ENCODE measurements at places on chromosomes 7 and 10.

GRCh38 chr10:4395731-4396130, 430.3 kb upstream of the AKR1E2 start:
- no peak for DNase-seq

DNA sequence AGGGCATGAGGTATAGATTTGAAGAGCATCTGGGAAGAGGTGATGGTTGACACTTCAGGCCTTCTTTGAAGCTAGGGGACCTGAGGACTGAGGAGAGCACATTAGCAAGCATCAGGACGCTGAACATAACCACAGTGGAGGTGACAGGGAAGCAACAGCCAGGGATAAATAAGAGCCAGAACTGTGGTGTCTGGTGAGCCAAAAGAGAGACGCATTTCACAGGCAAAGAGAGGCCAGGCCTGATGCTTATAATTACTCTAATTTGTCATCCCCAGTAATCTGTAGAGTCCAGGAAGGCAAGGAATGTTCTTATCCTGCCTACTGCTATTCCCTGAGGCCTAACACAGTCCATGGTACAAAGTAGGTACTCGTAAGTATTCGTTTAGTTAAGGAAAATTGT, 10.4 kb upstream of the FAS start:
- no peak for DNase-seq

DNA sequence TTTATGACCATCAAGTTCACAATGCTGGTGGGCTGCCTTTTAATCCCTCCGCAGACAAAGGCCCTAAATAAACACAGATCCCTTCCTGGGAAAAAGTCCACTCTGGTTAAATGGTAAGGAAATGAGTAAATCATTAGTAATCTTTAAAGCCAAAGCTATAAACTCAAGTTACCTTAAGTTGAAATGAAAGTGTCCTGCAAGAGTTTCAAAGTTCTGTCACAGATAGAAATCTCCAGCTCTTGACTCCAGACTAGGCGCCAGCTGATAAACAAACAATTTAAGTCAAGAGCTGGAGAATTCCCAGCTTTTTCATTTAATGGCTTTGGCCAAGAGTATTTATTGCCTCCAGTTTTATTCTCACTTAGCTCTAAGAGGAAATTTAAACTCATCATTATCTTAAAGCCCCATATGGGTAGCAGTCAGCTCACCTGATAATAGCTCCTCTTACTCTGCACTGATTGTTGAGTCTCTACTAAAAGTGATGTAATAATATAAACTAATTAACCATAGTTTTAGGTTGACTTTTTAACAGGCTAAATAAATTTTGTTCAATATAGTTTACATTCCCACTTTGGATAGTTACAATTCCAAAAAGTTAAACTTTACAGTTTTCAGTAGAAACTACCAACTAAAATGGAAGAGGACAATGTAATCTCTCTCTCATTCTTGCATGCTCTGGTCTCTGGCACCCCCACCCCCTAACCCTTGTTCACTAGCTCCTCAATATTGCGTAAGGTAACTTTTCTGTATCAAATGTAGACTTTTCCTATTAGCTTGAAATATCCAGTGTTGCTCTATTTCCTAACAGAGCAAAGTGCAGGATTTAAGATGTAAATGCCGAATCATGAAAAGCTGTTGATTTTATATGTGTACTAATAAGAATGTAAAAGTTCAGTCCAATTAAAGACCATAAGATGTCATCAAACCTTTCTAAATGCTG, 56.1 kb downstream of the HIBADH start:
- no peak for DNase-seq

DNA sequence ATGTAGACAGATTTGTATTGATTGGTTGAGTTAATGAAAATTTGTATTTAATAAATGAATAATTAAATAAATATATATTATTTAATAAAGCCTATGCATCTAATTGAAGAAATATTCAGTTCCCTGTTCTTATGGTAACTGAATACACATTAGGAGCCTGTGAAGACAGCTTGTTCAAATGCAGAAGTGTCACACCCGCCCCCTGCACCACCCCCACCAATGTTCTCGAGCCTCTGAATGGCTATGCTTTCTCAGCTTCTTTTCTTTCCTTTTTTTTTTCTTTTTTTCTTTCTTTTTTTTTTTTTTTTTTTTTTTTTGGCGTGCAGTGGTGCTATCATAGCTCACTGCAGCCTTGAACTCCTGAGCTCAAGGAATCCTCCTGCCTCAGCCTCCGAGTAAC, 38.3 kb upstream of the PARD3 start:
- DNase-seq, result no peak

DNA sequence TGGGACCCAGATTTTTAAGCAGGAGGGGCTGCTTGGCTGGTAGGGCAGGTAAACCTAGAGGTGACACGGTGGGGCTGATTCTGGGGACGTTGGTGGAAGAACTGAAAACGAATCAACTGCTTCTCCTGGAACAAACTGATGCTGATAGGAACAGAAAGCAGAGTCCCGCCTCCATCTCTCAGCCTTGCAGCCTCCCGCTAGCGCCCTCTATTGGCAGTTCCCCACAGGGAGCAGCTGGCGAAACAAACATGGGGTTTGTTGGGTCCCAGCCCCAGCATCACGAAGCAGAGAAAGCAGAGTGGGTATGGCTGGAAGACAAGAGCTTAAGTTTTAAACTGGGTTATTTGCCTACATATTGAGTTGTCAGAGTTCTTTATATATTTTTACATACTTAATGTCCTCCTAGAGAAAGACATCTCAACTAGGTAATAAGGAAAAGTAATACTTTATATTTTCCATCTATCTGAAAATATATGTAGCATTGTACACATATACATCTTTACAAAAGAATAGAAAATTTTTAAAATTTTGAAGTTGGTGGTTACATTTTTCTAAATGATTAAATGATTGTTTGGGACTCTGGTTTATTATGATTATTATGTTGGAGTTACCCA, 42.3 kb upstream of the FOXI2 start:
- DNase-seq, result peak; percentile 30

DNA sequence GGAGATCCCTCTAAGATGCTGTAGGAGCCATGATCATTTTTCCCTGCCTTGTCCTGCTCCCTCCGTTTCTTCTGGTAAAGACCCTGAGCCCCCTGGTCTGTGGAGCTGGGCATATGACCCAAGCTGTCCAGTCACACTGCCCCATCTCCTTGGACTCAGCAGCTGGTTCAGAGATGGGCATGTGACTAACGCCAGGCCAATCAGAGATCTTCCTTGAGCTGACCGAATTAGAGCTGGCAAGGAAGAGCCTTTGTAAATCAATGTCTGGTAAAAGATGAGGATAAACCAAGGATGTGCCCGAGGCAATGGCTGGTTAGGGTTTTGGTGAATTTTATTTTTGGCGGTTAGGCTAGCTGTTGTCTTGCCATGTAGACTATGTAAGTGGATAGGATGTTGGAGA, 173.3 kb downstream of the LCOR start:
- no peak for DNase-seq

DNA sequence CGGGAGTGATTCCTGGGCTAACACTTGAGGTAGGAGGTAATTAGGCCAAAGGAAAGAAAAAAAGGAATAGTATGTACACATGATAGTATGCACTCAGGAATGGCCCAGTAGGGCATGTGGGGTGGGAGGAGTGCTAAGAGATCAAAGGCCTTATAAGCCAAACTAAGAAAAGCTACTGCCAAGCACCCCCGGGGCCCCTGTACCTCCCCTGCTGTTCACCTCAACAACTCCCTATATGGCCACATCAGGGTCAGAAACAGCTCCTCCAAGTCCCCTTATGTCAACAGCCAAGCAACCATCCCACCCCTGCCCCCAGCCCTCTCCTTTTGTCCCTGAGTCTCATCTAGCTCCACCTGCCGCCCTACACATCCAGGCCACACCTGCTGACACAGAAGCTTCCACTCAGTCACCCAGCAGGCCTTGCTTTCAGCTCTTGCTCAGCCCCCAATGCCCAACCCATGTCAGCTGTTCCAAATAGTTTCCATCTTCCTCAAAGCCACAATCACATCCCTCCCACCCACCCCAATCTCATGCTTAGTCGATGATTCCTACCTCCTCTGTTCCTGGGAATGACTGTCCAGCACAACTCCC, 80.2 kb downstream of the SORBS1 start:
- no peak for DNase-seq

DNA sequence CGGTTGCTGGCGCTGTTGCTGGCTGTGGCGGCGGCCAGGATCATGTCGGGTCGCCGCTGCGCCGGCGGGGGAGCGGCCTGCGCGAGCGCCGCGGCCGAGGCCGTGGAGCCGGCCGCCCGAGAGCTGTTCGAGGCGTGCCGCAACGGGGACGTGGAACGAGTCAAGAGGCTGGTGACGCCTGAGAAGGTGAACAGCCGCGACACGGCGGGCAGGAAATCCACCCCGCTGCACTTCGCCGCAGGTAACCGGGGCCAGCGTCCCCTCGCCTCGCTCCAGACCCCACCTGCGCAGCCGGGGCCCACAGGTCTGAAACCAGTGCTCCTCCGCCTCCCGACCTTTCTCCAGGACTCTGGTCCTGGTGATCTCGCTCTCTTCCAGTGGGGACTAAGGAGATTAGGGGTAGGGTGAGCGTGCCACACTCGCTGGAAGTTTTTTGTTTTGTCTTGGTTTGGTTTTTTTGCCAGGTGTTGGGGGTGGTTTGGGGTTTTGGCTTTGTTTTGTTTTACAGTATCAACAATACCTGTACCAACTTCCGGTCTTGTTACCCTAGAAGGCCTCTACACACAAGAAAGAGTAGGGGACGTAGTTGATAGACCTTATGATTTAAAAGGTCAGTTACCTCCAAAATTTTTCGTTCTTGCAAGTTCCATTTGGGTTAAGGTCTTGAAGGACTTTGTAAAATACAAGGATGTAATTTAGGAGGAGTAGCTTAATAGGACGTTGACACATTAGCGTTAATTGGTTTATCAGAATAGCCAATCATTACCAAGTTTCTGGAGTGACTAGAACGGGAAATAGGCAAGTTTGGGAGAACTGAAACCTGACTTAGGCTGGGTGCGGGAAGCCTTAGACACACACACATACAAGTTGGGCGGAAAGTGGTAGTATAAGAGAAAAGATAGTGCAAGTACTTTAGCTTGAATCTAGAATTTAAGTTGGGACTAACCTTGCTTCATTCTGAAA, 704 bp downstream of the TNKS2 start:
- DNase-seq, result no peak

GRCh38 chr10:182441-183201, 47.4 kb downstream of the ZMYND11 start:
- no peak for DNase-seq

- DNase-seq, result no peak
These were observed 27.9 kb upstream of the BNIP3 start for GRCh38 chr10:132009575-132009974.

DNA sequence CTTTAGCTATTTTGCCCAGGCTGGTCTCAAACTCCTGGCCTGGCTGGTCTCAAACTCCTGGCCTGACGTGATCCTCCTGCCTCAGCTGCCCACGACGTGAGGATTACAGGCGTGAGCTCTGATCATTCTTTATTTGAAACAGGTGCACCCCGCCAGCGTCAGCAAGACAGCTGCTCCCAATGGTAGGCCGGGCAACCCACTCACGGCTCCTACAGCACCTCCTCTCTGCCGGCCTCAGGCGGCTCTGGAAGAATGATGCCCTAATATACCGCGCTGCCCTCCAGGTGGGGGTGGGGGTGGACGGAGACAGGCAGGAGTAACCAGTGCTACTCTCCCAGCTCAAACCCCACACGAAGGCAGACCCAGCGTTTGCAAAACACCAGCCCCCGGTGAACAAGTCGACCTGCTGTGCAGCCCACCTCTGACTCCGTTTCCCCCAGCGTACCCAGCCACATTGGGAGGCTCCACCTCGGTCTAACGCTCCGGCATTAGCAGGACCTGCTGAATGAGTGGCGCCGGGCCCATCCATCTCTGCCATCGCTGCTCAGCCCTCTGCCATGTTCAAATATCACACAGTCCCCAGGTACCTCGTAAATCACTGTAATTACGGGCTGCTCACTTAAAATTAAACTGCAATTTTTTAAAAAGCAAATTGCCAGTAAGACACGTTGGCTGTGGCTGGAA, 148.6 kb downstream of the ELFN1 start:
- no peak for DNase-seq

- no peak for DNase-seq
These were observed 595.0 kb downstream of the ARL4A start for GRCh38 chr7:13282377-13282980.

DNA sequence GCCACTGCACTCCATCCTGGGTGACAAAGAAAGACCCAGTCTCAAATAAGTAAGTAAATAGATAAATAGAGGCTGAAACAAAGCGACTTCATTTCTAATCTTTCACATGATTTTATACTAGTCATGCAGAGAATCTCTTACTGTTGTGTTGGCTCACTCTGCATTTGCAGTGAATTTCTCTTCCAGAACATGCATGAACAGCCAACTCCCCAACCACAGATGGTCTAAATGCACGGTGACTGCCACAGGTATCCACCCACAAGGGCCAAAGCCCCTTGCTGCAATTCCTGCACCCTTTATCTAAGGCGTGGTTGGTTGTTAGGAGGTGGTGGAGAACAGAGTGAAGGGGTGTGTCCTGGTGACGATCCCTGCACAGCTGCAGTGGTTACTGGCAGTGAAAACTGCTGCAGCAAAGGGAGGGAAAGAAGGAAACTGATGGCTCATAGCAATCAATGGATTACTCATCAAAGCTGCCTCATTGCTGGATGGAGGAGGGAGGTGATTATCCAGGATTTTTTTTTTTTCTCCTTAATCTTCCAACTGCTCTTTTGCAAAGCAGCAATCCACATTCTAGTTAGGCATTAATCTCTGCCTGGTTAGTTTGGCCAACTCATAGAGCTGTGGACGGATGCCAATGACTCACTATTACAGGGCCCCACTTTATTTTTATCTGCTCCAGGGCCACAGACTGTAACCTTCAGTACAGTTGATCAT, 50.6 kb downstream of the PRTFDC1 start:
- DNase-seq, result no peak

GRCh38 chr10:81575036-81575435, 300.0 kb upstream of the NRG3 start:
- DNase-seq, result no peak

DNA sequence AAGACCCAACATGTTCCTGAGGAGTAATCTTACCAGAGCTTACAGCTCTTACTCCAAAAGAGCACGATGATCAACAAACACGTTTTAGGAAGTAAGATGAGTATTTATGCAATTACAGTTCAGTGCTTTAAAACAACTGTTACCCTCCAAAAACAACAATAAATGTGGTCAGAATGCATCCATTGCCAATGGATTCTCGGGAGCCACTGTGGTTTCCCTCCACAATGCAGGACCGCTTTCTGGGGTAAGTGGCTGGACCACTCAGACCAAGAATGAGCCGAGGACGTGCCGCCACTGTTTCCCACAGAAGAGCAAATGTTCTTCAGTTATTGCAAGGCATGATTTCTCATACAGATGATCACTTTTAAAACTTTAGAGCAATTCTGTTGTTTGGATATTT, 232.3 kb upstream of the MKLN1 start:
- DNase-seq, result no peak

DNA sequence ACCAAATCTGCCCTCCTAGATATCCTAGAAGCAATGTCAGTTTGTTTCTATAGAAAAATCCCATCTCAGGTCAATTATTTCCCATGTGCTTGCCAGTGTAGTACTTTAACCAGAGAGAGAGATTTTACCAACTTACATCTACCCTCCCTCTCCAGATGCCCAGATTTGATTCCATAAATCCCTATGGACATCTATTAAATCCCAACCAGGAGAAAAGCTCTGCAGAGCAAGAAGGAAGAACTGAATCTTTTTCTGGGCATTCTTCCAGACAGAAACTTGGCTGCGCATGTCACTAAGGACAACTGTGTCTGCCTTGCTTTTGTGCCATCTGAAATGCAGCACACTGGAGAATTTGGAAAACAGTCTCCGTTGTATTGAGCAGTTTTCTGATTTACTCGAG, 597.6 kb downstream of the SORCS1 start:
- DNase-seq, result no peak

Data from activated T-cell treated with anti-CD3 and anti-CD28 coated beads, Interleukin-2, amount 50 U/mL, for 24 hours (primary cell).